ENCODE measurements at places on chromosomes 7 and 10.

DNA sequence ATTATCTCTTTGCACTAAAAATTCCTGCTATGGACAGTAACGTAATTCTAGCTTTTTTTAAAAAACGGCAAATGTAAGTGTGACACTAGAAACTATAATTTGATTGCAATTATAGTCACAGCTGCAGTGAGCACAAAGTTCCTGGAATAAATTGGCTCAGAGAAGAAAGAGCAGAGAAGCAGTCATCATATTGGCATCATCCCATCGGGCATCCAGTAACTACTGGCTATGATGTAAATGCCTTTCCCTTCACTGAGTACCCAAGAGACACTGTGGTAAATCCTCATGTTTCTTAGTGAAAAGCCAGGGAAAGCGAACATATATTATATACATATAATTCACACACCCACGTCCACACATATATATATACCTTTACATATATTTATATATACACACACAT is 43.6 kb downstream of the PIP4K2A start:
- DNase-seq, result no peak

DNA sequence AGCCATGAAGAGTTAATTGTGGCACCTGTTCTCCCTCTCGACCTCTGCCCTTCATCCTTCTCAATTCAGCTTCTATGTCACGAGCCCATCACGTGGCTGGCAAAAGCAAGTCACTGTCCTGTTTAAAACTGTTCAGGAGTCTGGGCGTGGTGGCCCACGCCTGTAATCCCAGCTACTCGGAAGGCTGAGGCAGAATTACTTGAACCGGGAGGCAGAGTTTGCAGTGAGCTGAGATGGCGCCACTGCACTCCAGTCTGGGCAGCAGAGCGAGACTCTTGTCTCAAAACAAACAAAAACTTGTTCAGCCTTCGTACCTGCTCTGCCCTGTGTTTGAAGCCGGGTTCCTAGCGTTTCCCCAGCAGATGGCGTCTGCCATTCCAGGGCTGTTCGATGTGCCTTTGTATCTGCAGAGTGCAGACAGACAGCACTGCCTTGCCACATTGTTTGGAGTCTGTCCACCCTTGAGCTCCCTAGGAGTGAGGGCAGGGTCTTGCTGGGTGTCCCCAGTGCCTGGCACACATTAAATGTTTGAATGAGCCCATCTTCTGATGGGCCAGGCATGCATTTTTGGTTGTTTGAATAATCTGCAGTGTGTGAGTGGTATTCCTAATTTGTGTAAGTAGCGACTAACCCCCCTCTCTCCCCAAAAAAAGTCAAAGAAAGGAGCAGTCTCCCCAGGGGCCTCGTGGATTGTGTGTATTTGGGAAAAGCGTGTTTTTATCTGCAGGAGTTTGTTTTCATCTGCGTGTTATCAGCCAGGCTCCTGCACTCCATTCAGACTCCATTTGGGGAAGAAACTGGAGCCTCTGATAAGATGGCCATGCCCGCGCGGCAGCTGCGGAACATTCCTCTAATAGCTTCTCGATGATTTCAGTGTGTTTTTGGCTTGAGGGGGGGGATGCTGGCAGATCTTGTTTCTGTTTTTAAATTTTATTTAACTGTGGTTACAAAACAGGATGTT is 61.2 kb downstream of the DNAJB6 start:
- DNase-seq, result no peak

GRCh38 chr10:104867966-104868598 is 227.0 kb downstream of the SORCS3 start:
- no peak for DNase-seq

DNA sequence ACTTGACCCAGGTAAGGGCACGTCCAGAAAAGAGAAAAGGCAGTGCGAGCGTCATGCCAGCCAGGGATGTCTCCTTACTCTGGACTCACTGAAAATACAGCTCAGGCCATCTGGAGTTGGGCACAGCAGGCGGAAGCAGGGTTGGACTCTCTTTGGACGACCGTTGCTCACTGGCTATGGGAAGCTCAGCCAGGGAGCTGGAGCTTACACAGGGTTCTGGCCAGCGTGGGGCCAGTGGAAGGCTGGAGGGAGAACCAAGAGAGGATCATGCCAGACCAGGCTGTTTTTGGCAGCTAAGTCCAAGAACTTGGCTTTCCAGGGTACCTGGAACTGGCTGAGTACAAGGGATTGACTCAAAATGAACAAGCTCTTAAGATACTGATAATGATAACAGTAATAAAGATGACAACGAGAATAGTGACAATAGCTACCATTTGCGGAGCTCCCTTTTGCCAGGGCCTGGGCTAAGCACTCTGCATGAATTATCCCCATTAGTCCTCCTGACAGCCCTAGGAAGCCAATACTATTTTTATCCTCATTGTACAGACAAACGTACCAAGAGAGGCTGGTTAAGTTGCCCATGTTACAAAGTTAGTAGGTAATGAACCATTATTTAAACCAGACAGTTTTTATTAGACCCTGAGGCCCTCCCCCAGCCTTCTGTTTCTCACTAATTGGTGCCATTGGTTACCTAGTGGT is 177.6 kb downstream of the PTPN20 start:
- no peak for DNase-seq
